ENCODE measurements at places on chromosomes 6 and 20.

- no peak for DNase-seq
These were observed 29.0 kb downstream of the FAM50B start for GRCh38 chr6:3878048-3878666.

- DNase-seq, result no peak
These were observed 5.0 kb upstream of the ADGRF1 start for GRCh38 chr6:47047097-47047478.

- no peak for DNase-seq
These were observed 39.1 kb downstream of the EPB41L2 start for GRCh38 chr6:131023834-131024504.

DNA sequence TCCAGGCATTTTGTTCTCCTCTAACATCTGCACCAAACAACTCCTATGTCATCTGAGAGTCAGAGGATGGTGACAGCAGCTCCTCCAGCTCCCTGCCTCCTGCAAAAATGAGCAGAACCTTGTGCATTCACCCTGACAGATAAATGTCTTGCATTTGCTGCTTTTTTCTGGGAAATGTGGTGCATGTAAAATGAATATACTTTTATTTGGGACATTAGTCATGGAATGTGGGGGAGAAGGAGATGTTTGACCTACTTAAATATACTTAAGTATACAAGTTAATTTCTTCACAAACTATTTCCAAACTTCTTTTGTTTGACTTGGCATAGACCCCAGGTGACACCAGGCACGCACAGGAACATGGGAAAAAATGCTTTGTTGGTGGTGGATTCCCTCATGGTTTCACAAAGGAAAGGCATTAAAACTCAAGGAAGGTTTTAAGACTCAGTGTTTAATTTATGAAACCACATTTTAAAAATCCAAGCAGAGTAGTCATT, 181.8 kb upstream of the MCHR2 start:
- DNase-seq, result no peak

GRCh38 chr6:26104457-26105108, 17.4 kb downstream of the HFE start:
- DNase-seq, result no peak

DNA sequence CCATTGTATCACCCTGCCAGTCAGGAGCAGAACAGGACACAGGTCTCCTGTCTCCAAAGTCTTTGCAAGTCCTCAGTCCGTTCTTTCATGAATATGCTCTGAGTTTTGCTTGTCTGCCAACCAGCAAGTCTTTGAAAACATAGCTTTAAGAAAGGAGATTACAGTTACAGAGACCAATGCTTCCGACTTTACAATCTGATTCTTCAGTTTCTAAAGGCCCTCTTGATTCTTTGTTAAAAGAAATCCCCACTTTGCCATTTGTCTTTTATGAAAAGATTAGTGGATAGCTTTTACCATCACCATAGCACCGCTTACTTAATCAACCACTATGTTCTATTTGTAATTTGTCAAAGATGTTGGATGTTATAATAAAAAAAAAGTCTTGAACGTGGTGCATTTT, 562.8 kb upstream of the BTBD3 start:
- DNase-seq, result no peak

- DNase-seq, result no peak
These were observed 44.3 kb downstream of the TENT5A start for GRCh38 chr6:81708113-81708699.

GRCh38 chr6:28634761-28635546, 109.3 kb downstream of the GPX5 start:
- DNase-seq, result no peak

DNA sequence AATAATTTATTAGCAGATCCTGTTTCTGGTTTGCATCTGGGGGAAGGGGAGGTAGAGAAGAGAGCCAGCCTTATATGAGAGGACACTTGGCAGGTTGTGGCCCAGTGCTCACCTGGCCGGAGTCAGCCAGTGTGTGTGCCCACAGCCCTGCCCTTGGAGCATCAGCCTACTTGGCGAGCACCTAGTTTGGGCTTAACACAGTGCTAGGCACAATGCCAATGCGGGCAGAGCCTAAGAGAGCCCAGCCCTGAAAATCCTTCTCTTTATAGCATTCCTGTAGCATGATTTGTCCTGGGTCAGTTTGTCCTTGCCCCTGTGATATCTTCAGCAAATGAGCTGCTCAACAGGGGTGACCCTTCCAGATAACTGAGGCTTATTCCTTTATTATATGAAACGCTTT, 73.0 kb downstream of the SLX4IP start:
- DNase-seq, result no peak

GRCh38 chr6:33602180-33602579, 18.9 kb upstream of the ITPR3 start:
- no peak for DNase-seq

DNA sequence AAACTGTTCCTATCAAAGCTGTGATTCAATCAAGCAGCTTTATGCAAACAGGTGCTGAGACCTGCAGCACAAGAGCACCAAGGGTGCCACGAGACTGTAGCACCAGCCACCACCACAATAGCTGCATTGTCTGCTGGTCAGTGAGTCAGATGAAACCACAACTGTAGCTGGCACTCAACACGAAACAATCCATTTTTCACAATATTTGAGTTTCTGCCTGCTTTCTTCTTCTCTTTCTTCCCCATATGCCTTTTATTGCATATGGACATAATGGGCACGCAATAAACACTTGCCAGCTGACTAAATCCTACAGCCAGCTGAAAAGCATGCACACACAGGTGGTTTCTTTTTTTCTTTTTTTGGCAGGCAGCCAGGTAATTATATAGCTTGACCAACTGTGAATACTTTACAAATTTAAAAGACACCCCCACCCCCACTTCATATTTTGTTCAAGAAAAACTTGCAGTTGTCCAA, 16.6 kb downstream of the SLC2A12 start:
- DNase-seq, result no peak

- no peak for DNase-seq
These were observed 124.3 kb upstream of the TMEM170B start for GRCh38 chr6:11413117-11413687.

DNA sequence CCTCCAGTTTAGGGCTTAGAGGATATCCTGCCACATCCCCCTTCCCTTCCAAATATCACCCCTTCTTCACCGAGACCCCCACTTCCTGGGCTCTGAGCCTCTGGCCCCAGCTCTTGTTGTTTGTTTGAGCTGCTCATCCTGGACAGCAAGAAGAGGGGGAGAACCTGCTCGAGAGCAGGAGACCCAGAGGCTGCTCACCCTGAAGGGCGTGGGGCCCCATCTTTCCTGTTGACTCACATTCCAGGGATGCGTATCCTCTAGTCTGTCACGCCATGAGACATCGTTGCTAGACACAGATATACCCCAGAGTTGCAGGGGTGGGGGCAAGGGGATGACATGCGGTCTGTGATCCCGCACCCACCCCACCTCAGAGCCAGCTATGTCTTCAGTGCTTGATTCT, 5.7 kb upstream of the TNXB start:
- no peak for DNase-seq

GRCh38 chr20:34022151-34022838, 28.6 kb downstream of the RALY start:
- no peak for DNase-seq

DNA sequence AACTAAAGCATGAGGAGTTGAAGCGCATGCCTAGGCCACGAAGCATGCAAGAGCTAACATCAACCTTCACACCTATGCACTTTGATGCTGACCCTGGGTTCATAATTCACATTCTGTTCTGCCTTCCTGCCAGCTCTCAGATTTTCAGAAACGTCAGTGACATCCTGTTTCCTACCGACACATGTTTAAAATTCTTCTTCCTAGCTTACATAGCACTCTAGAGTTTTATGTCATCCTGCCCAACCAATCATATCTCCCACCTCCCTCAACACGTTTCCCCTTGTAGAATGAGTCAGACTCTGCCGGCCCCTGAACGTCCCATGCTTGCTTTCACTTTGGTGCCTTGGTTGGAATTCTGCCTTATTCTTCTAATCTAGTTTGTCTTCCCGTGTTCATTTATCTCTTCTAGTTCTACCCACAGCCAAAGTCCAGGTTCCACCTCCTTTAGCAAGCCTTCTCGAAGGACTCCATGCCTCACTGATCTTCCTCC, 97.2 kb upstream of the MAP7 start:
- DNase-seq, result no peak
